ENCODE measurements at places on chromosomes 7 and 10.

DNA sequence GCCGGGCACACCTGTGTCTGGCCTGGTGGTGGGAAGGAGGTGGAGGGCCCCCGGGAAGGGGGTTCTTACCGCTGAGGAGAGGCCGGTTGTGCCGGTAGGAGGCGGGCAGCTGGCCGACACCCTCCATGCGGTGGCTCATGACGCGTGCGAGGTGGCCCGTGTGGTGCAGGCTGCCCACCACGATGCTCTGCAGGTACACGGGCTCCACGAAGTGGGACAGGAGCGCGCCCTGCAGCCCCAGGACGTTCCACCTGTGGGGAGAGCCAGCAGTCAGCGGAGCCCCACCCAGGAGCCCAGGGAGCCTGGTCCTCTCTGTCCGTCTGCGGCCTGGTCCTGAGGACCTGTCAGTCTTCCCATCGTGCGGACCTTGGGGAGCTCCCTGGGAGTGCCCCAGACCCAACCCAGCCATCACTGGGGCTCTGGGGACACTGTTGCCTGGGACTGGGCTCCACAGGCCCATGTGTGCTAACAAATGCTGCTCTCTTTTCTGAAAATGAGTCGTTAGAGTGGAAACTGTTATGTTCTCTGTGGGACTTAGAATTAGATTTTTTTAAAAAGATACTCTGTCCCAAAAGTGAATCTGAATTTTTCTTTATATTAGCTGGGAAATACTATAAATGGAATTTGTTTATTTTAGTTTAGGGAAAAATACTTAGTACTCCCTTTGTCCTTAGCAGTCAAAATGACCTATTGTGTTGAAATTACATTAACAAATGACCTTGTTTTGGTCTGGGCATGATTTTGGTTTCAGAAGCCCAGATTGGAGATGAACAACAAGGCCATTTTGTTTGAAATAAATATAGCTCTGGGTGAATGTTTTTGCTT, 143.9 kb downstream of the WDR37 start:
- no peak for DNase-seq

- no peak for DNase-seq
These were observed 37.8 kb downstream of the KLHDC10 start for GRCh38 chr7:130107949-130108674.

- DNase-seq = no peak
These were observed 179.3 kb downstream of the PFKFB3 start for GRCh38 chr10:6382081-6382480.

- DNase-seq = no peak
These were observed 2.8 kb downstream of the BET1 start for GRCh38 chr7:94001396-94001795.

DNA sequence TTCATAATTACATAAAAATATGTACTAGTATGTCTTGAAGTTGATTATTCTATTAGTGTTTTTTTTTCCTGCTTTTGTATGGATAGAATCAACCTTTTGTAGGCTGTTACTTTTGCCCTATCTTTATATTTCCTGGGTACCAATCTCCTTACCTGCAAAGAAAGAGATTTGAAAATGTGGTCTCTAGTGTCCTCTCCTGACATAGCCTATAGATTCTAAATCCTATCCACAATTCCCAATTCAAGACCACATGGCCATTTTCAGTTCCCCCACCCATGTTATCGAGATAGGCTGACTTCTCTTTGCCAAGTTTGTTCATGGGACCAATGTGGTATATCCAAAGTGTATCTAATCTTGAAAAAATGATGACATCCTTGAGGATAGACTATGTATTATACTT, 269.4 kb upstream of the SEMA3D start:
- DNase-seq = no peak

DNA sequence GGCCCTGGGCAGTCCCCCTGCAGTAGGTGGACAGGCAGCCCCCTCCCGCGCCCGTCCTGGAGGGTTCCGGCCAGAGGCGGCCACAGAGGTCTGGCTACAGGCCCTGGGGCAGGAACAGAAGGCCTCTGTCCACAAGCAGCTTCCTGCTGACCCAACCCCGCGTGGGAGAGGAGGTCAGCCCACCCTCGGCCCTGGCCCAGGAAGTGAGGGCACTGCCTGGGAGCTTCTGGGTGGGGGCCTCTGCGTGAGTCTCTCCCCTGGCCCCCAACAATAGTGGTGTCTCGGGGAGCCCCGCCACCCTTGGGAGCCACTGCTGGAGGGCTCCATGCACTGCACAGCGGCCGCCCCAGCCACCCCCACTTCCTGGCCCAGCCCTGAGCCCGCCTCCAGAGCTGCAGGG, 4.7 kb downstream of the MICALL2 start:
- no peak for DNase-seq

DNA sequence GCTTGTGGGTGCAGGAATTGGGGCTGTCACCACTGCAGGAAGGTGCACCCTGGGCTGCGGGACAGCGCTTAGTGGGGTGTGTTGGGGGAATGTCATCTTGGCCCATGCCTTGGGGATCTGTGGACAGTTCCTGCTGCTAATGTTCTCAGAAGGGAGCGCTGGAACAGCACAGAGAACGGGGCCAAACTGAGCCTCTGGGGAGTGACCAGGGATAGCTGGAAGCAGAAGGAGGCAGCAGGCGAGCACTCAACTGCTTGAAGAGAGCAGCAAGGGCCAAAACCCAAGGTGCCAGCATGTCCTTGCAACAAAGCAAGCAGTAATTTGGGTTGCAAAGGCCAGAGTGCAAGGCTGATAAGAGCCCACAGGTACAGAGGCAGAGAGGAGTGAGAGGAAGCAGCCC, 31.3 kb upstream of the WDFY4 start:
- DNase-seq = no peak

DNA sequence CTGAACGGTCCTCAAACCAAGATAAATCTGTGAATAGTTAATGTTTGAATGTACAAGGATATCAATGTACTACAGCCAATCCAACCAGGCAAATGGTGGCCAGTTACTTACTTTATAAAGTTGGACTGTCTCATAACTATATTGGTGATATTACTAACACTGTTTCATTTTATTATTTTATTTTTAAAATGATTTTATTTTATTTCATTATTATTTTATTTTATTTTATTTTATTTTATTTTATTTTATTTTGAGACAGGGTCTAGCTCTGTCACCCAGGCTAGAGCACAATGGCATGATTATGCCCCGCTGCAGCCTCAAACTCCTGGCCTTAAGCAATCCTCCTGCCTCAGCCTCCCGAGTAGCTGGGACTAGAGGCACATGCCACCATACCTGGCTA, 6.8 kb downstream of the IL15RA start:
- DNase-seq = no peak

DNA sequence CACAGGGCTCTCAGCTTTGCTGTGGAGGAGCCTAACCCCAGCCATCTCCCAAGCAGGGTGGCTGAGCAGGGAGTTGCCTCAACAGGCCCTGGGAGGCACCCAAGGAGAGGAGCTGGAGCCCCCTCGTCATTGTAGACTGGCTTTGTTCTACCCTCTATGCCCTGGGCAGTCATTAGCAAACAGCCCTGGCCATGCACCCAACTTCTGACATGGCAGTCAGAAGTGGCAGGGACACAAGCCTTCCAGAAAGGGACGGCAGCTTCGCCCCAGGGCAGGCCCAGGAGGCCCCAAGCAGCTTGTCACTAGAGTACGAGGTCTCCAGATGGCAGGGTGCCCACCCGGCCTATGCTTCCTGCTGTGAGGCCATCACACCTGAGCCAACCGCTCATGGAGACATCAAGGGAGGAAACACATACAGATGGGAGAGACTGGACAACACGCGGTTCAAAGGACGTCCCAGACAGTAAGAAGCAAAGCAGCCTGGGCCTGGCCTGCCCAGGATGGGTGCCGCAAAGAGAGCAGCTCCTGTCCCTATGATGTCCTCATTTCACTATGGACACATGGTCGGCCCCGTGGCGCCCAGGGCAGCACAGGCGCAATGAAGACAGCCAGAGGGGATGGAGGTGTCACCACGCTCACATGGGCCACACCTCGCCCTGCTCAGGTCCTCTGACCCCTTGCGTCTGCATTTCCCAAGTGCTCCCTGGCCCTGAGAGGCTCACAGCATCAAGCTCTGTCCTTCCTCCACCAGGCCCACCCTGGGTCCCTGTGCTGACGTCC, 190.9 kb upstream of the CXCL12 start:
- DNase-seq = no peak

DNA sequence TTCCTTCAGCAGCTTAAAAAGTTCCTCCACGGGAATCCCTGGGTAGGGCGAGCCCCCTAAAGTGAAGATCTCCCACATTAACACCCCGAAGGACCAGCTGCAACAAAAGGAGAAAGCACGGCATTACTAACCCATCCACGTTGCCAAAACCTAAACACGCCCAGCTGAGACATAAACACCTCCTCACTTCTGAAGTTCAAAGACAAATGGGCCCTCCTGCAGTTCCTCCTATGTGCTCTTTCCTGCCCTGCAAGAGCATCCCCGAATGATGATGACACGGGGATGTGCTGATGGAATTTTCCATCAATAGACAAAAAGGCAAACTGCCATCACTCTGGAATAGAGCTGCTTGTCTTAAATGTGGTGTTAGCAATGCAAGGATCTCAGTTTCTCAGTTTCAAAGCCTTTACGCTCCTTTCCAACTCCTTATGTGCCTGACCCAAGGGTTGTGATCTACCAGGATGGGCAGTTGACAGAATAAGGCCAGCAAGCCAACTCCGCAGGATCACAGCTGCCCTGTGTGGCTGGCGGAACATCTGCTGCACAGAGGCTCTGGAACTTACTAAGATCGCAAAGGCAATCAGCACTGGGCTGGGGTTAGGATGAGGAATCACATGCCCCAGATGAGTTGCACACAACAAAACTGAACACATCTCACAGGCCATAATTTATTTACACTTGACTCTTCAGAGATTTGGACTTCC, 112.7 kb downstream of the FGFR2 start:
- DNase-seq = no peak

GRCh38 chr10:8246548-8246947, 192.1 kb downstream of the GATA3 start:
- DNase-seq = no peak

- no peak for DNase-seq
These were observed 481.6 kb downstream of the SH2D4B start for GRCh38 chr10:81019029-81019890.
